ENCODE measurements at places on chromosomes 3 and 15. TPM values are rescaled to one million over a fixed set of nuclear protein-coding genes. Genes with fewer than 3 reads are reported as not detected.

GRCh38 chr3:61420136-61420759 lies 141.1 kb upstream of the PTPRG start:
- no peaks in the 10 kb centered on the region for H3K36me3 ChIP-seq
- no peaks in the 10 kb centered on the region for H3K27me3 ChIP-seq
- no peak overlapping the region for H3K4me3 ChIP-seq

DNA sequence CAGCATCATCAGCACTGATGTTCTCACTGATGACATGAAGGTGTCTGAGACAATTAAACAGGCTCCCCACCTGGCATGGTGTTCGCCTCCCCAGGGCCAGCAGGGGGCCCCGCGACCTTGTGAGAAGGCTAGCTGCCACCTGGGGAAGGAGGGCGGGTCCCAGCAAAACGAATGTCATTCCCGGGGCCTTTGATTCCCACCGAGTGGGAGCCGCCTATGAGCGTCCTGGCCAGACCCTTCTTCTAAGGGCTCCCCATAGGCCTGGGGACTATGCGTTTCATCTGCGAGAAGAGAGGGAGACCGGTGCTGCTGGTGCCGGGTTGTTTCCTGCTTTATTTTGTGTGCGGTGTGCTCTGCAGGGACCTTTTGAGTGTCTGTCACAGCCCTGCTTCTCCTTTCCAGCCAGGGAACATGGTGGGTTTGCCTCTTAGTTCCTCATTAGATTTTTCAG lies 20.5 kb upstream of the MINDY4B start:
- no peak overlapping the region for H3K27ac ChIP-seq
- no peaks in the 10 kb centered on the region for H3K36me3 ChIP-seq
- H3K4me1 ChIP-seq: no peaks in the 10 kb centered on the region
- H3K4me3 ChIP-seq: no peak overlapping the region

- H3K36me3 ChIP-seq: no peaks in the 10 kb centered on the region
- H3K4me3 ChIP-seq: peak within 1 kb of the TSS; percentile 36
- H3K4me1 ChIP-seq: no peaks in the 10 kb centered on the region
These were observed at the start of gene RAB6B for GRCh38 chr3:133895208-133896001. Gene RAB6B, minus strand, starts transcription at chr3:133895882. Its CDS starts 416 bp downstream, at chr3:133895466.

DNA sequence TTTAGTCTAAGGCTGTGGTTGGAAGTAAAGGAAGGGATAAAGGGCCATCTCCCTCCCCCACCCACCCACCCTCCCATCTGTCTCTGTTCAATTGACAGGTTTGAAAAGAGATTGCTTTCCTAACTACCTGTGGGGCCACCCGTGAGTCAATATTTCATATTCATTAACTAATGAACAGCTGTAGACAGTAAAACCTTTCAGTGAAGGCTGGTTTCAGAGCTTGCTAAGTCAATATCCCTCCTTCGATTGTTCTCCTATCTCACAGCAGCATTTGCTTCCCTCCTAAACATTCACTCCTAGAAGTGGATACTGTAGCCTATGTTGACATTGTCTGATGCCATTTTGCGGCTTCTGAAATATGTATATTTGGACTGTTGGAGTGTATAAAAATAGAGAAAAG lies 85.9 kb upstream of the SYNPR start:
- no peaks in the 10 kb centered on the region for H3K27me3 ChIP-seq
- H3K36me3 ChIP-seq: no peaks in the 10 kb centered on the region
- H3K4me1 ChIP-seq: no peaks in the 10 kb centered on the region
- no peak overlapping the region for H3K27ac ChIP-seq
- H3K4me3 ChIP-seq: no peak overlapping the region

DNA sequence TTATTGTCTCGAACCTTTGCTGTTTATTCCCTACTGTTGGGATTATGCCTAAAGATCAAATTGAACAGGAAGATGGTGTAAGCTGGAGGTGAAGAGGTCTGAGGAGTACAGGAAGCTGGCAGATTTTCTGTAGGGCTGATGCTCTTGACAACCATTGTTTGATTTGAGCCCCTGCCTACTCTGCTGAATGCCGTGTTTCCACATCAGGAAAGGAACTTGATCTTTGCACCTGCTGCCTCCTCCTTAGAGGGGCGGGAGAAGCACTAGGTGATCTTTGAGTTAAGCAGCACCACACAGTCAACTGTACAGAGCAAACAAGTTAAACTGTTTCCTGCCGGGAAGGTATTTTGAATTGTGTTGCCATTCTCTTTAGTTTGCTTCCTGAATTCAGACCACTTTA lies 364.6 kb upstream of the EPHA6 start:
- no peak overlapping the region for H3K27ac ChIP-seq
- no peak overlapping the region for H3K4me3 ChIP-seq
- H3K4me1 ChIP-seq: no peaks in the 10 kb centered on the region
- no peaks in the 10 kb centered on the region for H3K27me3 ChIP-seq
- H3K36me3 ChIP-seq: no peaks in the 10 kb centered on the region
- DNase-seq: peak; percentile 48

DNA sequence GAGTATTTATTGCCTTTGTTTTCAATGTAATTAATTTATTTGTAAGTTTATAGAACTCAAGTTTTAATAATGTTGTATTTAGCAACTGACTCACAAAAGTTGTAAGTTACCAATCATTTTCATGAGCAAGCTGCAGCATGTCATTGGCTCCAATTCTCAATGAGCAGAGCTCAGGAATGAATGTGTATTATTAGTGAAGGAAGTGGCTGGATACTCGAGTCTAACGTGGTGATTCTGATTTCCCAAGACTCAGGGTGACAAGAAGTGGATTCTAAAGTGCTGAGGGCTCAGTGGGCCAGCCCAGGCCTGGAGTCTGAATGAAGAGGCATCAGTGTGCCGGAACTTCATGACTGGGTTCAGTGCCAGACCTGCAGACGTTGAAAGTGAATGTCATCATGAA lies 39.6 kb downstream of the CLDN11 start:
- no peak overlapping the region for H3K4me3 ChIP-seq
- no peaks in the 10 kb centered on the region for H3K4me1 ChIP-seq
- no peaks in the 10 kb centered on the region for H3K27me3 ChIP-seq
- no peaks in the 10 kb centered on the region for H3K36me3 ChIP-seq

DNA sequence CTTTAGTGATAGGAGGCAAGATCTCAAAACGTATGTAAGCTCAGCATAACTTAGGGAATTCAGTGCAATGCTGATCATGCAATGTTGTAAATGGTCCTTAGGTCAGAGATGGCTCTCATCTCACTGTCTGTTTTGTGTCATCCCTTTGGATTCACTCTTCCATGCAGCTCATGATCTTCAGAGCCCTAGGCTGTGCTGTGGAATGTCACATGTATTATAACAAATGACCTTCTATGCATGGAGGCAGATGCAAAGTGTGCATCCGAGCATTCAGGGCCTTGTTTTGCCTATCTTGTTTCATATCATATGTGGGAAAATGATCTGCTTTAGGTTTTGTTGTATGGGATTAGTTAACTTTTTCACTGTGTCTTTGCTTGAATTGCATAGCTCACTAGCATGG lies 40.5 kb upstream of the PDZRN3 start:
- no peaks in the 10 kb centered on the region for H3K36me3 ChIP-seq
- no peaks in the 10 kb centered on the region for H3K4me1 ChIP-seq

The TBL1XR1 gene
- total RNA-seq: 69.7 TPM

DNA sequence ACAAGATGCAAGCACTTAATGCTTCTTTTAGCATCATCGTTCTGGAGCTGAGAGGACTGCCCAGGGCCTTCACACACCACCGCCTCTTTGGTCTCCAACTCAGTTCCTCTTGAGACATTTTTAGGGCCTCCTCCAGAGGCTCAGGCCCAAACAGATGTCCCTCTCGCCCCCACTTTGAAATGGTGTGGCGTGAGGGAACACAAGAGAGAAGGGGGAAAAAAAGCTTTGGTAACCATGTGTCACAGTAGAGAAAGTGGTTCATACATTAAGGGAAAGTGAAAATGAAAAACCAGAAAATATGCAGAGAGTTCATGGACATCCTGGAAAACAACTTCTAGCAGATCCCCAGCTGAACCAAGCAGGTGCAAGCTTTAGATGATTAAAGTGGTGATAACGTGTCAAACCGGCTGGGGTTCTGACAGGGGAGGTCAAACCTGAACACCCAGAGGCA lies 33.1 kb upstream of the FOXP1 start:
- no peak for DNase-seq
- no peaks in the 10 kb centered on the region for H3K27me3 ChIP-seq
- no peaks in the 10 kb centered on the region for H3K36me3 ChIP-seq
- H3K4me1 ChIP-seq: no peaks in the 10 kb centered on the region

The SENP5 gene
- 75.1 TPM for total RNA-seq

- peaks cover 5% of the 10 kb centered on the region for H3K27me3 ChIP-seq
- H3K27ac ChIP-seq: no peak overlapping the region
- no peak overlapping the region for H3K4me3 ChIP-seq
- DNase-seq: no peak
- peaks cover 5% of the 10 kb centered on the region for H3K4me1 ChIP-seq
These were observed 2.3 kb upstream of the SYNM start for GRCh38 chr15:99102332-99103235.

Measured in Peyer's patch (tissue), 4 donors.